ENCODE measurements at places on chromosomes 13 and 19. TPM values are rescaled to one million over a fixed set of nuclear protein-coding genes. Genes with fewer than 3 reads are reported as not detected.

Gene ZNF430
- 13.5 TPM for polyA plus RNA-seq

Gene CPB2
- not detected for polyA plus RNA-seq

Gene PSG3
- polyA plus RNA-seq, result not detected

Gene ATP7B
- 3.9 TPM for polyA plus RNA-seq

Gene FAM124A
- 0.16 TPM for polyA plus RNA-seq

Gene MUC16
- polyA plus RNA-seq, result not detected

Gene LGALS7B
- not detected for polyA plus RNA-seq

Gene XRCC1
- 52.7 TPM for polyA plus RNA-seq

Gene LENG8
- 92.8 TPM for polyA plus RNA-seq

Gene CGB5
- polyA plus RNA-seq, result not detected

Gene ADGRE3
- not detected for polyA plus RNA-seq

Gene OR7D2
- polyA plus RNA-seq, result not detected

Gene QPCTL
- polyA plus RNA-seq, result 12.3 TPM

Gene PRSS57
- not detected for polyA plus RNA-seq

Gene FCAR
- polyA plus RNA-seq, result not detected

Gene SAFB2
- polyA plus RNA-seq, result 71.8 TPM

Gene CYP2A6
- 0.25 TPM for polyA plus RNA-seq

Gene ZNF813
- polyA plus RNA-seq, result 2.7 TPM
